ENCODE measurements at places on chromosomes 16 and 17. TPM values are rescaled to one million over a fixed set of nuclear protein-coding genes. Genes with fewer than 3 reads are reported as not detected.

Gene PRSS22
- not detected for total RNA-seq

Gene SERPINF2
- total RNA-seq = 0.43 TPM

Gene KRT9
- 0.54 TPM for total RNA-seq

Gene KRTAP1-5
- not detected for total RNA-seq

Gene EME1
- 5.3 TPM for total RNA-seq

Gene ENPP7
- total RNA-seq = not detected

- ATAC-seq = peak; percentile 70
Observed at GRCh38 chr17:38510421-38511149, 82.3 kb downstream of the ARHGAP23 start.

- no peak for ATAC-seq
Observed at GRCh38 chr16:66240631-66241395, 125.7 kb upstream of the CDH5 start.

DNA sequence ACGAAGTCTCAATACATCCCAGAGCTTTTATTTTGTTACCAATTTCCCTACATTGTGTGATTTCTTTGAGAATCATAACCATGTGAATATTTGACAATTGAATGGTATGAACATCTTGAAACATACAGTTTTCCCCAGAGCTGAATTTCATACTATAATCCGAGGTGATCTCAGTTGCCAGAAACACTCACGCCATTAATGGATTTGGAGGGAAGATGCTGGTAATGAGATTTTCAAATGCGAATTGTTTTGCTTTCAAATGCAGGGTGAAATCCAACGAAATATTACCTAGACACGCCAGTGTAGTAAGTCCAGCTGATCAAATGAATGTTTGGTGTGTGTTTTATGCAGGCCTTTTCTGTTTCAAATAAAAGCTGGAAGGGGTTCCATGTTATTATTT, 277.8 kb upstream of the CDH5 start:
- no peak for ATAC-seq

DNA sequence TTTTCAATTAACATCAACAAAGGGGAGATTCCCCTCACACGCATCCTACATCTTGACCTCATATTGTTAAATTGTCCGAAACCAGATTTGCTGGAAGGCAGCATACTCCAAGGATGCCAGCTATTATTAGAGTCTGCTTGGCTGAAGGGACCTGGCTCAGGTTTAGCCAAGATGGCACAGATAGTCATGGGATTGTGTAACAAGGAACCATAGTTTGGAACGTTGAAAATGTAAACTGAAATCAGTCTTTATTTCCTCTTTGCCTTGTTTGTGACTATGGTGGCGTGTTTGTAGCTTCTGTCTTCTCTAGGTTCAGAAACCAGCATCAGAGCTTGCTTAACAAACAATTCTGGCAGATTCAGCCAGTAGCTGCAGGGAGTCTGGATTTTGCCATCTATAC, 5.9 kb downstream of the ARSG start:
- no peak for ATAC-seq

GRCh38 chr16:23520500-23520899, 10.2 kb upstream of the GGA2 start:
- ATAC-seq = no peak

DNA sequence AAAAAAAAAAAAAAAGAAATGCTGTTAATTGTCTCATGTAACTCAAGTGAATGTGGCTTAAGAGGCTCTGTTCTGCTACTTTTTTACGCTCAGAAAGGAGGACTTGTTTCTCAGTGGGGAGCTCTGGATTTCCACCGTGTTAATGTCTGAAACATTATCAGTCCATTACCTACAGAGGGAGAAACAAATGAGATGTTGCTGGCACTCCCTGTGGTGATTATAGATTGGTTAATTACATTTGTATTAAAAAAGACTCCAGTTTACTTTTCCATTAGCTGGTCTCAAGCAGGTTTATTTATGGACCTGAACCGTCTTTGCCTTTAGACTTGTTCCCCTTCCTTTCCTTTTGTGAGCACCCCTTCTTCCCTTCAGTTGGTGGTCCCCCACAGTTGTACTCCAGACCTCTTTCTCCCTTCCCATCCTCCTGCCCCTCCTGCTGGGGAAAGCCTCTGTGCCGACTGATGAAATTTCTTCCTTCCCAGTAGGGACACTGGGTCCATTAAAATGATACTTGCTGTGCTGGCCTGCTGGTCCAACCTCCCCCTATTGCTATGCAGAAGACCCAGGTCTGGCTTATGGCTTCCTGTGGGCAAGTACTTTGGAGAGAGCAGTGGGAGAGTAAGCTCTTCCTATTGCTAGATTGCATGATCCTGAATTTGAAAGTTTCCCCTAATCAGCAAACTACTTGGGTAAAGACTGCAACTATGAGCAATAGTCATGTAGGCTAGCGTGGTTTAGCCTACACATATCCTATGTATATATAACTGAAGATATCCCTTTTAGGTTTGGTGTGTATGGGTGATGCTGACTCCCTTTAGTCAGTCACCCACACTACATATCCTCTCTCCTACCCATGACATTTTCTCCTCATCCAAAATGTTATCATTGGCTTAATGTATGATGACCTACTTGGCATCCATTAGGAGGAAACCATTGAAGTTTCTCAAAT, 8.1 kb downstream of the CDC6 start:
- ATAC-seq = no peak

- peak; percentile 44 for ATAC-seq
Observed at GRCh38 chr17:73419881-73420280, 108.1 kb upstream of the CDC42EP4 start.

DNA sequence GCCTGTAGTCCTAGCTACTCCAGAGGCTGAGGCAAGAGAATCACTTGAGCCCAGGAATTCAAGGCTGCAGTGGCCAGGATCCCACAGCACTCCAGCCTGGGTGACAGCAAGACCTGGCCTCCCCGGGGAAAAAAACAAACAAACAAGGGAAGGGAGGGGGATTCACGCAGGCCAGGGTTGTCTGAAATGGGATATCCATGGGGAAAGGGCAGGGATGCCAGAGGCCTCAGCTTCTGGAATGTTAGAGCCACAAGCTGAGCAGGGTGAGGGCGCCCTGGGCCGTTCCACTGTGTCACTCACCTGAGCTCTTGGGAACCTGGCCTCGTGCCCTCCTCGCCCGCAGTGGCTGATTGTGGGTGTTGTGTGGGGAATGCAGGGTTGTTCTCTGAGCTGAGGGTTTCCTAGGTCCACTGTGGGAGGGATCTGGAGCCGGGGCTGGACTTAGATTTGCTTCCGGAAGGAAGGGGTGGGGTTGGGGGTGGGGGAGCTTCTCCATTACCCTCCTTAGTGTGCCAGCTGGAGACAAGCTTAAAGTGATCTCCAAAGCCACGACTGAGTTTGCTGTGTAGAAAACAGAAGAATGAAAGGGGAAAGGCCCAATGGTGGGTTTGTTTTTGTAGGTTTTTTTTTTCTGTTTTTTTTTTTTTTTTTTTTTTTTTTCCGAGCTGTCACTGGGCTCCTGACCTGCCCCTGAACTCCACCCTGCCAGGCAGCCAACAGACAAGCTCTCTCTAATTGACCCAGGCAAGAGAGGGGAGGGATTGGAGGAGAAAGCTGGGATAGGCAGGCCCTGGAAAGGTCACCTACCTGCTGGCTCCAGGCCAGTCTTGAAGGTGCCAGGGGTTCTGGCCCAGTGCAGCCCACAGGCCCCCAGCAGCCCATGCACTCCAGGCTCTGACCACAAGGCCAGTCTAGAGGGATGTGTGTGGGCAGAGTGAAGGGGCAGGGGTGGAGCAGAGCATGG, at the start of gene SULT1A1:
Gene SULT1A1, minus strand, starts transcription at position 414 of the 964 bp plus-strand sequence. CDS start 1,189 bp downstream, outside the sequence.
- peak; percentile 30 for ATAC-seq

GRCh38 chr16:2238838-2239675, 2.8 kb downstream of the DNASE1L2 start:
- no peak for ATAC-seq

- peak; percentile 98 for ATAC-seq
Observed at GRCh38 chr16:13866073-13866472, 53.9 kb upstream of the ERCC4 start.

GRCh38 chr16:66940236-66940635, 4.9 kb downstream of the CES2 start:
- ATAC-seq = no peak

DNA sequence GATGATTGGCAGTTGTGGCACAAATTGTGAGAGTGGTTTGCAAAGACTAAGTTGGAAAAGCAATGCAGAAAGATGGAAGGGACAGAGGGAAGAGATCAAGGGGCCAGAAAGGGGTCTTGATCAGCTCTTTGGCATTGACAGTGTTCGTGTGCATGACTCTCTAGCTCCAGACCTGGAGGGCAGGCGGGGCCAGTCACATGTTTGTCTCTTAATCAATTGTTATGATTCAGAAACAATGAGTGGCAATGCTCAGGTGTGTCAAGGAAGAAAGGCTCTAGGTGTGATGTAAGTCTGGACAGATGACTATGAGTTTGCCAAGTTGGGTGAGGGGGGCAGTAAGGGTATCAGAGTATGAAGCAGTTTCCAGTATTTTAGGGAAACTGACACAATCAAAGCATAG, 32.1 kb downstream of the WSB1 start:
- ATAC-seq = no peak

DNA sequence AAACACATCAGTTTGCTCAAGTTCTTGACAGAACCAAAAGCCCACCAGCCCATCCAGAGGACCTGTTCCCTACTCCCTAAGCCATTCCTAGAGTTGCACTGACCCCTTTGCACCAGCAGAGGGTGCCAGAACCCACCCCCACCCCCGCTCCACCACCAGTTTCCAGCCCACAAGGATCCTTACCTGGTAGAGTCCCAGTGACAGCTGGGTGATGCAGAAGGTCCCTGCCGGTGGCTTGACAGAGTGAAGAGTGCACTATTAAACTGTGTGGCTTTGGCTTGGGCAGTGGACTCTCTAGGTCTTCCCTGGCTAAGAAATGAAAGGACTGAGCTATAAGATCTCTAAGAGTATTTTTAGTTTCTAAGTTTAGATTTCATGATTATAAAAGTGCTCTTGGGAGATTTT, 73.3 kb upstream of the MTMR4 start:
- ATAC-seq = peak; percentile 60

DNA sequence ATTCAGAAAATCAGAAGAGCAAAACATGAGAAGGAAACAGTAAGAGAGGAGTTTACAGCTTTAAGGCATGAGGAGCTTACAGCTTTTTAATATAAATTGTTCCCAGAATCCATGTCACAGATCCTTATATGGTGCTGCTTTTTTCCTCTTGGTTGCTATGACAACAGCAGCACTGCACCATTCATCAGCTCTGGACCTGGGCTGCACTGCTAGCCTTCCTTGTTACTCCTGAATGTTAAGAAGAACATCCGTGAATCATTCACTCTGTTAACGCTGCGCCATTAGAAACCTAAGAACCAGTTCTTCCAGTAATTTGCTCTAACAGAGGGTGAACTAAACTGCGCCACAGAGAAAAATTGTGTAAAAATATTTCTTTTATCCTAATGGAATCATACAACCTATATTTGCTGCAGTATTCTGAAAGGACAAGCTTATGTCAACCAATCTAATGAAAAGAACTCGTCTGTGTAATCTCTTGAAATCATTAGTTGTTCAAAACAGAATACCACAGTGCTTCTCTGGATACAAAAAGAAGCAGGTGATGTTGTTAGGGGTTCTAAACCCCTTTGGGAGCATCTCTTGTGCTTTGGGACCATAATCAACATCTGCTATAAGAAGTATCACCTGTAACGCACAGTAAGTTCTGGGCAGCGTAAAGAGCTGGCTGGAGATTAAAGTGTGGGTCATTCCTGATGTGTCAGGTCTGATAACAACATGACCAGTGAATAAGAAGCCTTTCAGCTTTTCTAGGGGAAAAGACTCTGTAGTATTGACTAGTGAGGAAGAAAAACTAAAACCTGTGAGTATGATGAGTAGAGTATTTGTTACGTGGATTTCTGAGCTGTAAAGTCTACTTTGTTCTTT, 151.2 kb downstream of the TANC2 start:
- peak; percentile 99 for ATAC-seq

GRCh38 chr17:49914096-49914490, 54.9 kb upstream of the DLX4 start:
- no peak for ATAC-seq

DNA sequence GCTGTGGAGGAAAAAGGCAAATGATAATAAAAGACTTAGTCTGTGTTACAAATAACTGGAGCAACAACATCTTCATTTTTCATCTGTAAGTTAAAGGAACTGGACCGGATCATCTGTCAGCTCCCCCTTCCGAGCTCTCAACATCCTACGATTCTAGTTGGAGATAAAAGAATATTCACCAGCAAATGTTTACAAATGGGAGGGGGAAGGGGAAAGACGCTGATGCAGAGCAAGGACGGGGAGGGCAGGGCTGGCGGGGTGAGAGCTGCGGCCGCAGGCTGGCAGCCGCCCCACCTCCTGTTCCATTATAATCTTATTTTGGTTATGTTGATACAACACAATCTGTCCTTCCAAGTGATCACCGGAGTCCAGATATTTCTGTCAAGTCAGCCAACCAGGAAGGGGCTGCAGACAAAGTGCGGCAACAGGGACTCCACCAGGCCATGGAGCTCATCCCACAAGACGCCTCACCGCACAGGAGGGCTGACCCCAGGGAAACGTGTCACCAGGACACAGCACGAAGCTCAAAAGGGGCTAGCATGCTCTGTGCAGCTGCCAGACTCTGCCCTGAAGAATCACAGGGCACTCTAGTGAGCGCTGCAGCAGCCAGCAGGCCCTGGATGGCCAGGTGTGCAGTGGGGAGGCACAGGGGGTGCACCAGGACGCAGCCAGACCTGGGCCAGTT, 19.7 kb downstream of the FBXO31 start:
- no peak for ATAC-seq

GRCh38 chr16:11915114-11915643, 577 bp downstream of the GSPT1 start:
- peak; percentile 2 for ATAC-seq

- no peak for ATAC-seq
Observed at GRCh38 chr17:35148144-35148543, 527 bp downstream of the UNC45B start.

DNA sequence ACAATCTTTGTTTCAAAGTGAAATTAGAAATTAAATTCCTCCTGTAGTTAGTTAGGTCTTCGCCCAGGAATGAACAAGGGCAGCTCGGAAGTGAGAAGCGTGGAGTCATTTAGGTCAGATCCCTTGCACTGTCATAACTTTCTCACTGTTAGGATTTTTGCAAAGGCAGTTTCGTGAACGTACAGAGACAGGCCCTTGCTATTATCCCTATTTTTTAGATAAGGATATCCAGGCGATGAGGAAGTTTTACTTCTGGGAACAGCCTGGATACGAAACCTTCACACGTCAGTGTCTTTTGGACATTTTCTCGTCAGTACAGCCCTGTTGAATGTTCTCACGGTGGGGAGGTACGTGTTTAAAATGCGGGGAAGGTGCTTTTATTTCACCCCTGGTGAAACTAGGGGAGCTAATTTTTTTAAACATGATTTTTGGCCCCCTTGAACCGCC, 318 bp upstream of the RBL2 start:
- ATAC-seq = no peak
